ENCODE measurements at places on chromosomes 12 and 14.

GRCh38 chr12:107347261-107347660 lies 253.9 kb upstream of the CRY1 start:
- DNase-seq, result no peak

GRCh38 chr12:32987512-32987911 lies 90.9 kb upstream of the PKP2 start:
- DNase-seq, result no peak

- DNase-seq, result no peak
Measured at GRCh38 chr12:104486943-104487819, 30.4 kb downstream of the CHST11 start.

DNA sequence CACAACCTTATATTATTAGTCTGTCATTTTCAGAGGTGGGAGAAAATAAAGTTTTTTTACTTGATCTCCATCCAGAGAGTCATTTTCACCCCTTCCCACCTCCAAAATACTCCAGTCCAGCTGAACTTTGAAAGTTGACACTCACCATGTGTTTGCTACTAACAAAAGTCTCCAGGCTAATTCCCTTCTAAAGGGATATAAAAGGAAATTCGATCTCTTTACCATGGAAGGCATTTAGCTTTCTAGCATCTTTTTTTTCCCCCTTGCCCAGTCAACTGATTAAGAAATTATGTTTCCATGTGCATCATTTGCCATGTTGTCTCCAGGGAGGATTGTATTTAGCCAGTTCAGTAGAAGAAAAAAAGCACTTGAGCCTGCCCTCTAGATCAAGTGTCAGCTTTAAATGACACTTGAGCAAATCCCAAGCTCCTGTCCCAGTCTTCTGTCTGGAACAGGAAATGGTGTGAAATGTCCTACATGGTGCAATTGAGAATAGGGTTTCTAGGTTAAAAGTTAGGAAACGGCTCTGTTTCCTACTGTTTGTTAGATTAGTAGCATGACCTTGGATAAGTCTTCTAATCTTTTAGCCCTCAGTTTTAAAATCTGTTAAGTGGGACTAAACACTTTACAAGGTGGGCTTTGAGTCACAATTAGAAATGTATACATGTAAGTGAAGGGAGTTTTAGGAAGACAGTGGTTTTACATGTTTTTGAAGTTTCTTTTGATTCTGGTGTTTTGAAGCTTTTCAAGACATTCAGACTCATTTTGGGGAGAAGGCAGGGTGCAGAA lies 67.2 kb downstream of the GNS start:
- DNase-seq, result no peak

- no peak for DNase-seq
Measured at GRCh38 chr14:69708049-69708448, 58.9 kb upstream of the SRSF5 start.

GRCh38 chr12:104547235-104547634 lies 90.5 kb downstream of the CHST11 start:
- DNase-seq, result no peak

- peak; percentile 70 for DNase-seq
Measured at GRCh38 chr12:15558915-15559528, 230.2 kb downstream of the EPS8 start.

DNA sequence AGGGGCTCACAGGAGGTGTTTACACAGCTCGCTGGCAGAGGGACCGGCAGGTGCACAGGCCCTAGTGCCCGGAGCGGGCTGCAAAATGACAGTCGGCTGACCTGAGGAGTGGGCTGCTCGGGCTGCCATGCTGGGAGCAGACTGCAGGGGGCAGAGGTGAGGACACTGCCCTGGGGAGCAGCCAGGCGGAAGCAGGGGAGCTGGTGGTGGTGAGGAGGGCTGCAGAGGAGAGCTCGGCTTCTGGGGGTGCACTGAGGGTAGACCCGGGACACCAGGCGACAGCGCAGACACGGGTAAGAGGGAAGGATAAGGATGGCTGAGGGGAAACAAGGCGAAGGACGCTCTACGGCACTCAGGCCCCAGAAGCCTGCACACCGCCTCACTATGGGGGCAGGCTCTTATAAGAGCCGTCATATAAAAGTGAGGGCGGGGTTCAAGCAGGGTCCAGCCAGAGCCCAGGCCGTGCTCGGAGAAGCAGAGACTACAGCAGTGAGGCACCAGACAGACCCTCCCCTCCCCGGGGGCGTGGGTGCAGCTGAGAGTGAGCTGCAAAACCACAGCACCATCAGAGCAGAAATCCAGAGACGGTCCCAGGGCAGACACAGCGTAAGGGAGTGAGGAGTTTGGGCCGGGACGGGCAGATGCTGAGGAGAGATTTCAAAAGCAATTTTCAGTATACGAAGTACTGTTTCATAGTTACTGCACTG lies 62.5 kb downstream of the CCDC88C start:
- DNase-seq, result no peak

GRCh38 chr14:23604675-23605170 lies 26.1 kb upstream of the JPH4 start:
- no peak for DNase-seq

DNA sequence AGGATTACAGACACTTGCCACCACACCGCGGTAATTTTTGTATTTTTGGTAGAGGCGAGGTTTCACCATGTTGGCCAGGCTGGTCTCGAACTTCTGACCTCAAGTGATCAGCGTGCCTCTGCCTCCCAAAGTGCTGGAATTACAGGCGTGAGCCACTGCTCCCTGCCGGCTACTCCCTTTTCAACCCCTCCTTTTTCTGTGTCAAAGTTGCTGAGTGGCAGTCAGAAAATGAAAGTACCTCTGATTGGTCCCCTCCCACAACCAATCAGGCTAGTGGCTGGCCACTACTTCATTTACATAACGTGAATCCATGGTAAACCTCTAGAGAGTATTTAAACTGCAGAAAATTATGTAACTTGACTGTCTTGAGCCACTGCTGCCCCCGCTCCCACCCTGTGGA lies 5.9 kb downstream of the RESF1 start:
- no peak for DNase-seq

- DNase-seq, result no peak
Measured at GRCh38 chr12:106643000-106643399, 60.2 kb downstream of the RFX4 start.

- peak; percentile 51 for DNase-seq
Measured at GRCh38 chr12:6335451-6336078, 6.3 kb downstream of the TNFRSF1A start.

DNA sequence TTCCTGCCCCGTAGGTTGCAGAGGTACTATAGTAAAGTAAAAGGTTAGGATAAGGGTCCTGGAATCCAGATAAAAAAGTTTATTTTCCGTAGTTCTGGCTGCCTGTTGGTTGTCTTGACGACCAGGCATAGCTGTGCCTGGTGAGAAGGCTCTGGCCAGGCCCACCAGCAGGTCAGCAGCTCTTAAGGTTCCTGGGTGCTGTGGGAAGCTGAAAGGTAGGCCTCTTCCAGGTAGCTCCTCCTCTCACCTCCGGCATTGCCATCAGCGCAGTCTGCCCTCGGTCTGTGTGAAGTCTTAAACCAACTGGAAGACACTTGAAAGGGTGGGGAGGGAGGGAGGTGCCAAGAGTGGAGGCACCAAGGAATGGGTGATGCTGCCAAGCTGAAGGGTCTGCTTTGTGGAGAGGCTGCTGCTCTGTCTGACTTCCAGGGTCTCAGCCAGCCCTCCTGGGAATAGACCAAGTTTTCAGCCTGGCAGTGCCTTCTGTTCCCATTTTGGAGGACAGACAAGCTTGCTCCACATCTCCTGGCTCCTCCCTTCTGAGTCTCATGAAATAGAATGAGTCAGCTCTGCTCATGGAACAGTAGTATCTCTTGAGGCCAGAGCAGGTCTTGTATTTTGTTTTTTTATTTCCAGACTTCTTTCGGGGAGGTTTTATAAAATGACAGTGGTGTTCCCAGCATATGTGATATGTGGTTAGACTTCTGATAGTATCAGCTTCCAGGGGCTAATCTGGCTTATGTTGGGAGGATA lies 5.2 kb upstream of the ACADS start:
- DNase-seq, result peak; percentile 30

Data from skeletal muscle cell (primary cell).